NCI-H526 (cell line): ENCODE measurements at places on chromosomes 3 and 15.
A peak's percentile ranks its signal among the peaks of the same experiment; 100 is the strongest.

GRCh38 chr3:47536221-47536891 is 22.8 kb upstream of the ELP6 start:
- no peak for DNase-seq

DNA sequence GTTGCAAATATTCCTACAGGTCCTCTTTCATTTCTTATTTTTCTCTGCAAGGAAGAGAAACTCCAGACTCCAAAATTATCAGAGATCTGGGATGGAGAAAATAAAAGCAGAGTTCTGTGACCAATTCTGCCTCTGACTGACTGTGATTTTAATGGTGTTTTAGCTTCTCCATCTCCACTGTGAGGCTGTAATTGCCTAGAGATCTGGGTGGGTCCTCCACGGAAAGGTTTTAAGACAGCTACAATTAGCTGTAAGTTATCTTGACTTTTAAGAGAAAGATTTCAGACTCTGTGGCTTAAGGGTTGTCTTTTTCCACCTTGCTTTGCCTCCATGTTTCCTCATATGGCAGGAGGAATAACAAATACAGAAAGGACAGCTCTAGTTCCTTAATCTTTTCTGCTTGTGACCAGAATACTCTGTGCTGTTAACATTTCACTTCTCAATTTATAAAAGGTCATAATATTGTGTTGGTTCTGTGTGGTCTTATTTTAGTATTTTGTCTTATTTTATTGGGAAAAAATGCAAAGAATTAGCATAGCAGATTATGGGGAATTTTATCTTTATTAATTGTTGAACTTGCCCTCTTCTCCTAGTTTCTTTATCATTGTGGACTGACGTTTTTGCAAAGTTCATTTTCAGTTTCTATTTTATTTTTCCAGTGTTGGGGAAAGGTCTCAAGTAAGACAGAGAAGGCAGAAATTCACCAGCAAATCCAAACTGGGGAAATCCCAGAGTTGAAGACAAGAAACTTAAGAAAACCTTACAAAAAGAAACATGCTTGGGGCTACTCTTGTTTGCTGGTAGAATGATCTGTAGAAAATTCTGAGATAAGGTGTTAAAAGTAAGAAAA is 157.9 kb downstream of the RAP2B start:
- DNase-seq, result no peak

GRCh38 chr3:8509961-8510360 is 8.3 kb downstream of the LMCD1 start:
- no peak for DNase-seq

GRCh38 chr3:49803465-49804140 is 542 bp downstream of the INKA1 start:
- peak; percentile 47 for DNase-seq

DNA sequence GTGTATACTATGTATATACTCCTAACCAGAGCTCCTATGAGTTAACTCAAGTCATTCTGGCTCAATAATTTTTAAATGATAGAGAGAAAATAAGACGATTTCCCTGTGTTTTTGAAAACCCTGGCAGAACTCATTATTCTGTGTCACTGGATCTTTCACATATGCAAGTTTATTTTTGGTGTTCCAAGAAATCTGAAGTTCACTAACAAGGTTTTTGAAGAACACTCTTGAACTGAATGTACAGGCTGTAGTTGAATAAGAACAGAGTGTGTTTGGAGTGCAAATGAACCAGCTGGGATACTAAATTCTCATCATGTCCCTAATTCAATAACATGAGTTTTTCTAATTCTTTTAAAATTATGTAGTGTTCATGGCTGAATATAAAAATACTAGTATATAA is 466.9 kb upstream of the SUCLG2 start:
- DNase-seq, result no peak

DNA sequence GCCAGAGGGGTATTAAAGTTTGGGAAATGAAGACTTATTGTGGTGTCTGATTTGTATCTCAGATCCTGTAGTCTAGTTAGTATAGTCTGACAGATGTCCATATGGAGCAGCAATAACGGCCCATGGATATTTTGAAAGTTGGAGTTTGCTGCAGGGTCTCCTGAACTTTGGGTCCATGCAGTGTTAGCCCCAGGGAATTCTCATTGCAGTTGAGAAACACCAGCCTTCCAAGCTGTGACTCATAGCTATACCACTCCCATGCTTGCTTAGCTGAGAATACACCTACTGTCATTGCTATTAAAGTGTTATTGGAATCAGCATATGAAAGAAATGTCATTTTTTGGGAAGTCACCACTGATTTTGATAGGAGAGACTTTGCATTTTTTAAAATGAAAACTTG is 29.2 kb downstream of the TMOD2 start:
- DNase-seq, result no peak

DNA sequence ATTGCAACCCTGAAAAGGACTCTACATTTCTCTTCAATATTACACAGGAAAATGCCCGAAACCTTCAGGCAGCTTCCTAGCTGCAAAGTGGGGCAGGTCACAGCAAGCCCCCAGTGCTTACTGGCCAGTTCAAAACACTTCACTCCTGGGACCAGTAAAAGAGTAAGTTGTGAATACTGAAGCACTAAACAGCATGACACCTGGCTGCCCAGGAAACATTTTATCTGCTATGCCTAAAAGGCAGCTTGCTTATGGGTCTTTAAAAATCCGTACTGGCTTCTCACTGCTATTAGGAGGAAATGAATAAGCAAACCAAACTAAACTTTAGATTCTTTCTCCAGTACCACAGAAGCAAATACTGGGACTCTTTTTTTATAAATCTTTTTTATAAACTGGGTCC is 457.9 kb upstream of the ALCAM start:
- DNase-seq, result peak; percentile 90

DNA sequence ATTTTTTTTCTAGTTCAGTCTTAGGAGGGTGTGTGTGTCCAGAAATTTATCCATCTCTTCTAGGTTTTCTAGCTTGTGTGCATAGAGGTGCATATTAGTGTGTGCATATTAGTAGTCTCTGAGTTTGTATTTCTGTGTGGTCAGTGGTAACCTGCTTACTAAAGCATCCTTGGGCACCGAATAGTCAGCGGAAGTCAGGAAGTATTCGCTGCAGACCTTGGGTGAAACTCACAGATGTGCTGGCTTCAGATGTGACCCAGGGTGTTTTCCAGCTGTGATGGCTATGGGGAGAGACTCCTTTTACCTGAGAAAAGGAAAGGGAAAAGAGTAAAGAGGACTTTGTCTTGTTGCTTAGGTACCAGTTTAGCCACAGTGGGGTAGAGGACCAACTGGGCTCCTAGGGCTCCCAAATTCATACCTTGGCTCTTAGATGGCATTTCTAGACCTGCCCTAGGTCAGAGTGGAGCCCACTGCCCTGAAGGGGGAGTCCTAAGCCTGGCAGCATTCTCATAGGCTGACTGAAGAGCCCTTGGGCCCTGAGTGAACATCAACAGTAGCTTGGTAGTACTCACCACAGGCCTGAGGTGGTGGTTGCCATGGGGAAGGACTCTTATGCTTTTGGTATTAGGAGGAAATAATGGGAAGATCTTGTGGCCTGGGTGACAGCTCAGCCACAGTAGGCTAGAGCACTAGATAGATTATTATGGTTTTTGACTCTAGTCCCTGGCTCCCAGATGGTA is 286.0 kb upstream of the ZPLD1 start:
- no peak for DNase-seq

GRCh38 chr3:8900869-8901268 is 62.4 kb downstream of the RAD18 start:
- DNase-seq, result no peak

DNA sequence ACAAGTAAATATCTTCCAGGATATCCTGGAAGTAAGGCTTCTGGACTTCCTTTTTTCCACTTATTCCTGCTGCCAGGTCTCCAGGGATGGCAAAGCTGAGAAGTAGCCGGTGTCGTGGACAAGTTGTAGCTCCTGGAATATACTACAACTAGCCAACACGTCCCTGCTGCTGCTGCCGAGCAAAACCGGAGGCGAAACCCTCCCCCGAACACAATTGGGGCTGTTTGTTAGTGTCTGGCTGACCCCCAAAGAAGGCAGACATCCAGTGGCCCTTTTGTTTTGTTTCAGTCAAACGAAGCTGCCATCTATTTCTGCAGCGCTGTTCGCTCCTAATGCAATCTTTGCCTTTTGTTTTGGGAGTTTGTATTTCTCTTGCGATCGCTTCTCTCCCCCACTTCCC is 45.3 kb upstream of the EIF5A2 start:
- DNase-seq, result no peak

- DNase-seq, result no peak
Observed at GRCh38 chr3:64190517-64191515, 34.5 kb downstream of the PRICKLE2 start.

DNA sequence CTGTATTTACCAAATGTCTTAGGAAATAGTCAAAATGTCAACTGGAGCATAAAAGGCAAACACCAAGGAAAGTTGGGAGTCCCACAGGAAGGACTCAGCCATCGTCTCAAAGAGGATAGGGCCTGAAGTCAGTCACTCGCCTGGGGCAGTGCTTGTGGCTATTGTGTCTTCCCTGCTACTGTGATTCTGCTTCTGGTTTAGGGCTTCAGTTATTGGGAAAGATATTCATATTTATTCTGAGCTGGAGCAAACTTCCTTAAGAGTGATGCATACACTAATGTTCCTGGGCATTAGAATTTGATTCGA is 118.1 kb downstream of the EDEM1 start:
- DNase-seq, result no peak

GRCh38 chr3:168362156-168362555 is 266.4 kb upstream of the GOLIM4 start:
- DNase-seq, result no peak

GRCh38 chr15:26866298-26867199 is at the start of gene GABRA5:
Gene GABRA5, plus strand, starts transcription at chr15:26867062. Its CDS starts 2,187 bp downstream, at chr15:26869249.
- peak; percentile 64 for DNase-seq

DNA sequence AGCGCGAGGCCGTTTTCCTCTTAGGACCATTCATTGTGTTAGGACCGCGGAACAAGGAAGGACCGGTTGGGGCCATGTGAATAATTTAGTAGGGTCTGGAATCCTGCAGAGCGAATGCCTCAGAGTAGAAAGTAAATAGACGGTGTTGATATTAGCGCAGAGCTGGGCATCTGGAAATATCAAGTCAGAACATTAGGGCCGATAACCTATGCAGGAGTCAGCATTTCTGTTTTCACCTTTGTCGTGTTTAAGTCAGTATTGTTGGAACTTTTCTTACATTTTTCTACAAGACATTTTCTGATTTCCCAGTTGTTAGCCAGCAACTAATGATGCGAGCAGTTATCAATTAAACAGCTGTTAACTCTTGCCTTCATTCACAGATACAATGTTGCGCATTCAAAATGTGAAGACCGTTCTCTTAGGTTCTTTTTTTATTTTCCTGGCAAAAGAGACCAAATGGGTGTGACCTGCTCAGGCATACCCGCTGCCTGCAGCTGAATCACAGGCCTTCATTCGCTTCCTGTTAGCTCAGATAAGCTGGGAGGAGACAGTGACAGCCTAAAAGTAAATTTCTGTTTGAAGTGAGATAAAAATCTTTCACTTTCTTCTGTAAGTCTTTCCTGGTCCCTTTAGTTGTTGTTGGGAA is 966 bp upstream of the PKM start:
- no peak for DNase-seq

GRCh38 chr3:146099316-146099715 is 61.7 kb downstream of the PLOD2 start:
- no peak for DNase-seq

- DNase-seq, result peak; percentile 38
Observed at GRCh38 chr15:66232267-66232625, 21.3 kb downstream of the MEGF11 start.

- DNase-seq, result peak; percentile 48
Observed at GRCh38 chr3:40309925-40310695, 603 bp downstream of the EIF1B start.

GRCh38 chr3:4948395-4948794 is 30.8 kb upstream of the BHLHE40 start:
- DNase-seq, result no peak

DNA sequence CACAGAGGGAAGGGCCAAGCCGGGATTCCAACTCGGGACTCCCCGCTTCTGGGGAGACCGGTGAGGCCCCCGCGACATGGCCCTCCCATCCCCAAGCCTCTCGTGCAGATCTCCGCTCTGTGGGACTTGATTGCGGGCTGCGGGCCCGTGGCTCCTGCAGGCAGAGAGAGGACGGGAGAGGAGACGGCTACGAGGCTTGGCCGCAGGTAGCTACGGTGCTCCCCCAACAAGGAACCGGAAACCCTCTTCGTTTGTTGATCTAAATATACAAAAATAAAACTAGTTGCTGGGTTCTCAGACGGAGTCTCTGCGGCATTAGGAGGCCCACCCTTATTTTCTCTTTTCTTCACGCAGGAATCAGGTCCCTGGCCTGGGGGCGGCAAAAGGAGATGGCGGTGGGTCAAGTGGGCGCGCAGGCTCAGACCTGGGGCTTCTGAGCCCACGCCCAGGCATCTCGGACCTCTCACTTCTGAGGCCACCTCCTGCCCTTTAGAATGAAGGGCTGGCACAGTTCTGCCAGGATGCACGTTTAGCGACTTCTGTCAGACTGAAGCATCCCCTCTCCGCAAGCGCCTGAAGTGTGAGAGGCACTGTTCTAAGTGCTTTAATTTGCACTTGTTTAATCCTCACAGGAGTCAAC is 10.9 kb downstream of the GNB5 start:
- peak; percentile 54 for DNase-seq

- no peak for DNase-seq
Observed at GRCh38 chr3:12588039-12589009, 31.4 kb downstream of the MKRN2 start.

DNA sequence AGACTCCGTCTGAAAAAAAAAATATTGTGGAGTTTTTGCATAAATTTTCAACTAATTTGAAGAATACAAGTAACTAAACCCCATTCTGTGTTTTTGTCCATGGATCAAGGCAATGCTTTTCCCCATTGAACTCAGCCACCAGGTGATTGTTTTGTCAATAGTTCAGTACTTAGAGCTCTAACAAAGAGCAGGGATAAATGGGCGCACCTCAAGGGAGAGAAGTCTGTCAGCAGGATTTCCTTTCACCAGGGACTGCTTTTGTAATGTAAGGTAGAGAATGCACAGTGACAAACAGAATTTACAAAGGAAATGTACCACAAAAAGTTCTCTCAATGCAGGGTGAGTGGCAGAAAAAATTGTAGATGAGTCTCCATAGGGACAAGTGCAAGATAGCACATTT is 10.8 kb upstream of the ATP13A5 start:
- DNase-seq, result no peak
